Cerebellar nuclear complex (tissue), 1 donor: ENCODE measurements at places on chromosomes 16 and 17.

- DNase-seq, result no peak
Measured at GRCh38 chr17:40454613-40454995, 11.4 kb downstream of the IGFBP4 start.

- no peak for DNase-seq
Measured at GRCh38 chr16:28935924-28936783, 4.4 kb downstream of the CD19 start.

- no peak for DNase-seq
Measured at GRCh38 chr16:50580180-50580798, 32.1 kb downstream of the NKD1 start.

DNA sequence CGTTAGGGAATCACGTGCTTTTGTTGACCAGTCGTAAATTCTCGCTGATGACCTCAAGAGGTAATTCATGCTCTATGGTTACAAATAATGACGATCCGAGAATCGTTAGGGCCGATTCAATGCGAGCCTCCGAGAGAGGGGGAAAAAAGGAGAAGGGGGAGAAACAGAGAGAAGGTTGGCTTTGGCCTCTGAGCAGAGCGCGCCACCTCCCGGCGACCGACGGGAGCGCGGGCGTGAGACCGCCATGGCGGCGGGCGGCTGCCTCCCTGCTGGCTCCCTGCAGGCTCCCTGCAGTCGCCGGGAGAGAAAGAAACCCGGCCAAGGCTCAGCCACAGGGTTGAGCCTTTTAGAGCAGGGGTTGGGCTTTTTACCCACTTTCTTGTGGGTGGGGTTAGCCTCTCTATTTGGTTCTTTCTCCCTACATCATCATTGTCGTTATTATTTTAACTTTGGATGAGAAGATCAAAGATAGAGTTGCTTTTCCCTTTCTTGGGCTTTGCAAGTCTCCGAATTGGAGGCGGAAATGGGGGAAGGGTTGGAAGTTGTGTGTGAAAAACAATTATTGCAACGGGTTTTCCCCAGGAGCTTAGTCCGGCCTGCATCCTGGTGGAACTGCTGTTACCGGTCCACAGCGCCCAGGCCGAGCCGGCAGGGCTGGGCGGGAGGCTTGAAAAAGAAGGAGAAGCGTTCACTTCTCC, 410 bp upstream of the HOXB5 start:
- no peak for DNase-seq

GRCh38 chr17:33803686-33804085, 451.4 kb upstream of the CCL2 start:
- no peak for DNase-seq

DNA sequence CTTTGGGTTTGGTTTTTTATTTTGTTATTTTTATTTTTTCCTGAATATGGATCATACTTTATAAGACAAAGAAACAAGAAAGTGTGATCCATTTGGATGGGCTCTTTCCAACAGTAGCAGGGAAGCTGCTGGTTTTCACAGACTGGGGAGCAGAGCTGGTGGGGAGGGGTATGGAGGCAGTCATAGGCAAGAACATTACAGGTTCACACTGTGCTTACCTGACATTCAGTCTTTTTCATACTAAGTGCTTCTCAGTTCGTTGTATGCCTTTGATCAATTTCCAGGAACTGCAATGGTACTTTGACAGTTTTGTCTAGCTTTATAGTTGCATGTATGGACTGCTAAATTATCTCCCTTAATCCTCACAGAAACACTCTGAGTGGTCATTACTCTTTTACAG, 27.7 kb downstream of the BEAN1 start:
- DNase-seq, result no peak

GRCh38 chr17:17416007-17416399, 60.8 kb upstream of the MED9 start:
- no peak for DNase-seq

GRCh38 chr16:28301154-28301553, 8.8 kb downstream of the SBK1 start:
- no peak for DNase-seq

DNA sequence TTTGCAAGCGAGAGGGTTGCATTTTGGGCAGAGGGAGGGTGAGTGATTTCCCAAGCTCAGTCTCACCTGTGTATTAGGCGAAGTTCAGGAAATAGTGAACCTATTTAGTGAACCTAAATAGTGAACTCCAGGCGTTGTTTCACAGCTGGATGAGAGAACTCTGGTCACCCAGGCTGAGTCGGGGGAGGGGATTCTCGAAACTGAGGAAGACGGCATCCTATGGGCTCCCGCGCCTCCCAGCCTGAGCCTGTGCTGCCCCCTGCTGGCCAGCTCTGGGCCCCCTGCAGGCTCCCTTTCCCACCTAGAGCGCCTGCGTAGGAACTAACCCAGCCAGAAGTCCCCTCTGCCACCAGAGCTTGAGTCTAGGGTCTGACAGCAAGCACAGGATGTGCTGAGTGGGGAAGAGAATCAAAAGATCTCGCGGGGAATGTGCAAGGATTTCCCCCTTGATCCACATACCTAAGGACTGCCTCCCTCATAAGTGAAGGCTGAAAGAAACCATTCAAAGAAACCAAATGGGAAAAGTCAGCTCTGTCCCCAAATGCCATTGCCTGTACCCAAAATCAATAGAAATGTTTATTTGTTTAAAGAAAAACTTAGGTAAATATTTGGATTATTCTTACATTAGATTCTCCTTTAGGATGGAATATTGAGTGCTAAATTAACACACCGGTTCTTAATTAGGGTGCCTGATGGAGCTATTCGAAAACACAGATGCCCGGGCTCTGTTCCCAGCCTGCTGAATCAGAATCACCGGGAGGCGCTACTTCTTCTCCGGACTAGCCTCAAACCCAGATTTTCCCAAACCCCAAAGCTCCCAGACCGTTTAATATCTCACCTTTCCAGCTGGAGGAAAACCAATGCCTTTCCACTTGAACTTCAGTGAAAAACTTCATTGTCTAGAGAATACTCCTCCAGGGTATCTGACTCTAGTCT, 14.8 kb upstream of the MARVELD3 start:
- no peak for DNase-seq
